HTR-8/SVneo (cell line): ENCODE measurements at places on chromosomes 3 and 15.

DNA sequence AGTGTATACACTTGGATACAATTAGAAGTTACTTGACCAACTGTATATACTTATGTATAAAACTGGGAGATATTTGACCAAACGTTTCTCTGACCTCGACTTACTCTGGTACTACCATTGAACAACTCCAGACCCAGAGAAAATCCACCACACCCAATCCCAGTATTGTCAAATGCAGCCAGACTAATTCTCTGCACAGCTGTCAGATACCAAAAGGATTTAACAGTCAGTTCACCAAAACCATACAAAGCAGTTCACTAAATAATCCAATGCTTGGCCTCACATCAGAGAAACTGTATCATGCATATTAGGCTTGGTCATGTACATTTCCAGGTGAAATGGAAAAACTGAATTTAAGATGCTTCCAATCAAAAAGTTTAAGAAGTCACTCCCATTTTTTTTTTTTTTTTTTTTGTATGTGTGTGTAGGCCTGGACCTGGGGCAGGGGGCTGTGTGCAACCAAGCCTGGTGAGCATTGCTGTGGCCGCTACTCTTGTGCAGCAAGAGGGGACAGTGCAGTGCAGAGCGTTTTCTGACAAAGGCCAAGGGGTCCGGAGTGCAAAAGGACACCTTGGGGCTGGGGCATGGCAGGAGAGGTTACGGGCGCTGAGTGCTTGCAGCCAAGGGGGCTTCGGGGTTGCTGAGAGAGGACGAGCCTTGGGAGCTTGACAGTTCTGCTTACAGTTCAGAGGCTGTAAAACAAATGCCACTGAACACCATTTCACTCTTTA lies 1.4 kb downstream of the TOMM70 start:
- no peak for DNase-seq

GRCh38 chr15:40914486-40914885 lies 14.7 kb upstream of the DLL4 start:
- no peak for DNase-seq

DNA sequence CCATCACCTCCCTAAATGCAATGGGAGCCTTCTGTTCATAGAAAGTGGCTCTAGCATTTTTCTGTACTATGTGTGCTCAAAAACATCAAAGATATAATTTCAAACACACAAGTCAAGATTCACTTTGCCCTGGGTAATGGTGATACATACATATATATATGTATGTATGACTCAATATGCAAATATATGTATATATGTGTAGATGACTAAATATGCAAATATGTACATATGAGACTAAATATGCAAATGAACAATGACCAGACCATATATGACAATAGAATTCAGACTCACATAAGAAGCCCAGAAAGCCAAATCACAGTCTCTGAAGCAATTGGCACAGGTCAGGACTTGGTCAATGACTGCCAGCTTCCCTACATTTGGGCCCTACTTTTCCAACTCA lies 36.9 kb upstream of the SNRK start:
- no peak for DNase-seq

DNA sequence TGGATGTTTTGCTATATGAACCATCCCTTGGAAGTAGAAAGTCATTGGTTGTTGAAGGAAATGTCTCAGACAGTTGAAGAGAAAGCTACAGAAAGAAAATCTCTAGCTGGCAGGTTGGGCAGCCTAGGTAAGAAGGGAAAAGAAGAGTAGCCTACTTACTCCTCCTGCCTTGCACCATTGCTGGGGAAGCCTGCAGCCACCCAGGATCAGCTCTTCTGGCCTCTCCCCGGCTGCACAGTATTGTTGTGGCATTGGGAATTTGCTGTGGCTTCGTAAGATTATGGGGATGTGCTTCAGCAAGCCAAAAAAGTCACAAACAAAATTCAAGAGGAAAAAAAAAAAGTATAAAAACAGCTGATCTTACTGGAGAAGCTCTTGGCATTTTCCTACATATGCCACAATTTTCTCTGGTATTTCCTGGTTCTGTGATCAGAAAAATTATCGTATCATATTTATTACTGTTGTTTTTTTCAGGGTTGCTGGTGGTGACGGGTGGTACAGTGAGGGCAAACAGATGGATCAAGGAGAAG lies 154.2 kb downstream of the TIGIT start:
- no peak for DNase-seq

- DNase-seq = no peak
These were observed 55.6 kb upstream of the DLG1 start for GRCh38 chr3:197353867-197354567.

GRCh38 chr3:4948395-4948794 lies 30.8 kb upstream of the BHLHE40 start:
- no peak for DNase-seq

DNA sequence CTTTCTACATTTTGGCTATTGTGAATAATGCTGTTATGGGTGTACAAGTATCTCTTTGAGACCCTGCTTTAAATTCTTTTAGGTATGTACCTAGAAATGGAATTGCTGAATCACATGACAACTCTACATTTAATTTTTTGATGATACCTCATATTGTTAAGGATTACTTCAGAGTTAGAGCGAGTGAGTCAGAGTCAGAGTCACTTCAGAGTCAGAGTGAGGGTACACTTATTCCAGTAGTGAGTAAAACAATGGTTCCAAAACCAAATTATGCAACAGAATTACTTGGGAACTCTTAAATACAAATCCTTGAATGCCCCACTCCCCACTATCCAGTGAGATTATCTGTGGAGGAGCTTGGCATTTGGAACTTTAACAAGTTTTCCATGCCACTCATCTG lies 50.3 kb upstream of the SNRK start:
- no peak for DNase-seq

DNA sequence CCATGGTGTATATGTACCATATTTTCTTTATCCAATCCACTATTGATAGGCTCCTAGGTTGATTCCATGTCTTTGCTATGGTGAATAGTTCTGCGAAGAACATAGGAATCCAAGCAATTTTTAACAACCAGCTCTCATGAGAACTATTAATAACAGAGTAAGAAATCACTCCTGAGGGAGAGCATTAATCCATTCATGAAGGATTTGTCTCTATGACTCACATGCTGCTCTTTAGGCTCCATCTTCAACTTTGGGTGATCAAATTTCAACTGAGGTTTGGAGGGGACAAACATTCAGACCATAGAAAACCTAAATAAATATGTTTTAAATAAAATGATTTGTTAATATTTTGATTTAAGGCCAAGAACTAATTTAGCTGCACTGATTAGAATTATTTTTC lies 147.4 kb downstream of the NSUN3 start:
- no peak for DNase-seq

DNA sequence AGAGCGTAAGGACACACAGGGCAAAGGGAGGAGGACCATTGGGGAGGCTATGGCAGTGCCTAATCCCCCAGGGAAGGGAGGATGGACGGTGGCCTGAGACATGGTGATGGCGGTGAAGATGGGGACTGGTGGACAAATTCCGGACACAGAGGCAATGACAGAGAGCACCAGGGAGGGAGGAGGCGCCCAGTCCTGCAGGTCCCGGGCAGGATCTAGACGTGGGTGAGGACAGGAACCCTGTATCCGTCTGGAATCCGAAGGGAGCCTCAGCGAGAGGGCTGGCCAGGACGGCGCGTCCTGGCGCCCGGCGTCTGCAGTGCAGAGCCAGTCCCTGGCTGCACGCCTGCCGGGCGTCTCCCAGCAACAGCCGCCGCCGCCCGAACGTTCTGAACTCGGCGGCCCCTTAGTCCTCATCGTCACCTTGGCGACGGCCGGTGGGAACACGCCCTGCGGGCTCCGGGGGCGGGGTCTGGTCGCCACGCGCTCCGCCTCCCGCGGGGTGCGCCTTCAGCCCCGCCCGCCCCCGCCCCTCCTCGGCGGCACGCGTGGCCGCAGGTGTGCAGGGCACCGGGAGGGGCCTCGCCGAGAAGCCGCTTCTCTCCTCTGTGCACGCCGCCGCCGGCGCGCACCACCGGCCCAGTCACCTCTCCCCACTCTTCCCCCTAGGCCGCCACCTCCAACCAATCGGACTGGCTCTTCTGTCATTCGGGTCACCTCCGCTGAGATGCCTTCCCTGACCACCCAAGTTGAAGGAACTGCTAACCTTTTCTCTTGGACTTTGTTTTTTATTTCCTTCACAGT lies 11.6 kb downstream of the XIRP1 start:
- peak; percentile 76 for DNase-seq
